ENCODE measurements at places on chromosomes 12 and 14.

GRCh38 chr14:75842551-75842950 lies 139.2 kb downstream of the TGFB3 start:
- no peak for DNase-seq

DNA sequence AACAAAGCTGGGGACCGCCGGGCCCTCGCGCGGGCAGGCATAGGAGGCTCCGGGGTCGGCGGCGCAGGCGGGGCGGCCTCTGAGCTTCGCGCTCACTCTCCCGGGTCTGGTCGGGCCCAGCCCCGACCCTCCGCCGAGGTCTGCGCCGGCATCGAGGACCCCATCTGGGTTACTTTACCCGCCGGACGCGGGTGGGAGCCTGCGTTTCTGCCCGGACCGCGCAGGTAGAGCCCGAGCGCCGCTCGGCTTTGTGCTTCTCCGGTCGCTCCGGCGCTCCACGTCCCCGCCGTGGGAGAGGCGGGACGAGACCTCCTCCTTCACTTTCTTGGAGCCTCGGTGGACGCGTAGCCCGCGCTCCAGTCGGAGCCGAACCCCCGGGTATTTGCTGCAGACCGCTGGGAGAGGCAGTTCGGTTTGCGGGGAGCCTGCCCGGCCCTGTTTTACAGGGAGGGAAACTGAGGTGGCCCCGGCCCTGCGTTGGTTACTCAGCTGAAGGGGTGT lies 63.2 kb downstream of the FBXL14 start:
- no peak for DNase-seq

DNA sequence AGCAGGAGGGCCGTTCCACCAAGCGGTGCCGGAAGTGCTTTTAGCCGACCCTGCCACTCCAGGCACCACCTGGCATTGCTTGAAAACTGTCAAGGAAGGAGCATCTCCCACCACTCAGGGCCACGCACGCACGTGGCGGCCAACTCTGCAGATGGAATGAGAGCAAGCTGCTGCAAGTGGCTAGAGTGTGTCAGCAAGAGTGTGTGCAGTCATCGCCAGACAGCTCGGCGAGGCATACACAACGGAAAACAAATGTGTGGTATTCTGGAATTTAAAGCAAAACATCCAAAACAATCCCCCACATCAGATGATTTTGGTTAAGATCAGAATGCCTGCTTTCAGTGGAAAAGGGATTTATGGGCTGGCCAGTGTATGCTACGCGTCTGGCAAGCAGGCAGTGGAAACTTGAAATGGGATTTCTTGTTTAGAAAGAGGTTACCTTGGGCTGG lies 11.2 kb downstream of the CD9 start:
- DNase-seq, result no peak

DNA sequence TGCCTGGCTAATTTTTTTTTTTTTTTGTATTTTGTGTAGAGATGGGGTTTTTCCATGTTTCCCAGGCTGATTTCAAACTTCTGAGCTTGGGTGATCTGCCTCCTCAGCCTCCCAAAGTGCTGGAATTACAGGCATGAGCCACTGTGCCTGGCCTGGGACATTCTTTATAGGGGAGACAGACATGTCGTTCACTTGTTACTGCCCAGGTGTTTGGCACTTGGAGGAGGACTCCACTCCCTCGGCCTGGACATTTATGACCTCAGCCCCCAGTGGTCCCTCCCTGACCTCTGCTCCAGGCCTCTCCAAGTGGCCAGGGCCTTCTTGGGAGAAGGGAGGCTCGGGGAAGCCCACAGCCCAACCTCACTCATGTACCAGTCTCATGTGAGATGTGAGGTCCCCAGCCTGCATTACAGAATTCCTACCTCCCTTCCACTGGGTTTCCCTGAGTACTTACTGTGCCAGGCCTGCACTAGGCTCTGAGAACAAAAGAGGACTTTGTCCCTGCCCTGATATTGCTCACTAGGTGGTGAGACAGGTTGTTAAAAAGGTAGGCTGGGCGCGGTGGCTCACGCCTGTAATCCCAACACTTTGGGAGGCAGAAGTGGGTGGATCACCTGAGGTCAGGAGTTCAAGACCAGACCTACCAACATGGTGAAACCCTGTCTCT lies 9.7 kb upstream of the POP5 start:
- DNase-seq, result no peak

GRCh38 chr14:100603341-100604120 lies 16.3 kb upstream of the BEGAIN start:
- no peak for DNase-seq
